Activated naive CD4-positive, alpha-beta T cell treated with Interleukin-2 at 50 U/mL for 16 hours (primary cell): ENCODE measurements at places on chromosomes 12 and 14.

- no peak for DNase-seq
Measured at GRCh38 chr14:96804895-96805294, 7.7 kb downstream of the VRK1 start.

DNA sequence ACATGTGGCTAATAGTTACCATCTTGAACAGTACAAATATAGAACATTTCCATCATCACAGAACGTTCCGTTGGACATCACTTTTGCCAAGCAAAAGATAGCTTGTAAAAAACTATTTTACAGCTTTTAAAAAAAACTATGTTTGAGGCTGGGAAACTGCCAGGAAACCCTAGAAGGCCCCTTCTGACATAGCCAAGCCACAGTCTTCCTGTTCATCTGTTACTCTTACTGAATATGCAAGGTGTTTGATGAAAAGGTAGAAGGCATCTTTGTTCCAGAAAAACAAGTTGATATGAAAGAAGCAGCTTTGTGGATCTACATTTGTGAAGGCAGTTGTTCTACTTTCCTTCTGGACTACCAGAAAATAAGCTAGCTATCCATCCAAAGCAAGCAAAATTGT lies 23.6 kb upstream of the WNK1 start:
- DNase-seq: no peak

- DNase-seq: no peak
Measured at GRCh38 chr12:131829791-131830334, 1.7 kb downstream of the MMP17 start.

GRCh38 chr12:4717806-4718205 lies 2.4 kb upstream of the GALNT8 start:
- no peak for DNase-seq

- no peak for DNase-seq
Measured at GRCh38 chr14:55127460-55127951, 1.5 kb upstream of the LGALS3 start.

DNA sequence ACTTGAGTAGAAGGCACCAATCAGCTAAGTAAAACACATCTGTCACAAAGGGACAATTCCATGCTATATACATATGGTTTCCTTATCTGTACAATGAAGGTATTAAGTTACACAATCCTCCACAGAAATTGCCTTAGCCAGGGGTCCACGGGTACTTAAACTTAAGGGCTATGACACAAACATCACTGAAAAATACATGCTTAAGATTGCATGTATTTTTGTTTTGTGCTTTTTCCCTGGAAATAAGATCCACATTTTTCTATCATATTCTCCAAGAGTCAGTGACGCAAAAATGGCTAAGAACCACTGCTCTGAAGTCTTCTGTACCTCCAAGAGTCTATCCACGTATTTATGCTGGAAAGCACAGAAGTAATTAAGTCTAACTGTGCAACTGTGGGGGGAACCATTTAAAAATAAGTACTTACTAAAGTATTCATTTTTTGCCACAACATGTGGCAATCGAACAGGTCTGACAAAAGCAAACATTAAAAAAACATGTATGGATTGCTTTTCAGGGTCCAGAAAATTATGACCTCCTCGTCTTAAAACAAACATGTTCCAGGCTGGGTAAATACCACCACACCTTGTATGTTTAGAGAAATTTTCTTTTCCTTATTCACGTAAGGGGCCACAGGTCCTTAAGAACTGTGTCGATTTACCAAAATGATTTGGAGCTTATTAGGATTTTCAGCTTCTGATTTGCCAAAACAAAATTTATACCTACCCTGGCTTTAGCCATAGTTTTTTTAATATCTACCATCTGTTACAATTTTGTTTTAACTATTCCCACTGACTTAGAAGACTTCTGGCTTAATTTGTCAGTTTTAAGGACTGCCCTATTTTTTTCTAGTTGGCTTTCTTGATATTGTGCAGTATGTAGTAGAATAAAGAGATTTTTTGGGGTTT lies 2.8 kb downstream of the SLC38A2 start:
- no peak for DNase-seq

DNA sequence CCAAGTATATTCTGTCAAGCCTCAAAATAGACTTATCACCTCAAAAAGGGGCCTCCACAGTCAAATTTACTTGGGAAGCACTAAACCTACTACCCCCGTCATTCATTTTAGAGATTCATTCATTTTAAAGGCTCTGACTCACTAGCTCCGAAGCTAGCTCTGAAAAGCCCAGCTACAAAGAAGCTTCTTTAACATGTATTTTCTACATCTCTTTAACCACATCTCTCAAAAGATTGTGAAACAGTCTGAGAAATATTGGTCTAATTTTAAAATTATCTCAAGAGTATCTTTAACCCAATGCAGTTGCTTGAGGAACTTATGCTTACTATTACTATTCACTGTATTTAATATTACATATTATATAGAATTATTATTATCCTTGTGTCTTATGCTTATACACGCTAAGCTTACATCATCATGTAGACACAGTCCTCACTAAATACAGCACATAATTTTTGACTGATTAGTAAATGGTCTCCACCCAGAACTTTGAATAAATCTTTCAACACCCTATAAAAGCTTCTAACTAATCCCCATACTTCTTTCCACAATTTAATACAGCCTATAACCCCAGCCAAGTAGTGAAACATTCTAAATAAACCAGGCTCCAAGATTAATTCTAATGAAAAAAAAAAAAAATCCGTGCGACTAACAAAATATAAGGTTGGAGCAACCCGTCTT lies 7.8 kb downstream of the NT5DC3 start:
- no peak for DNase-seq

DNA sequence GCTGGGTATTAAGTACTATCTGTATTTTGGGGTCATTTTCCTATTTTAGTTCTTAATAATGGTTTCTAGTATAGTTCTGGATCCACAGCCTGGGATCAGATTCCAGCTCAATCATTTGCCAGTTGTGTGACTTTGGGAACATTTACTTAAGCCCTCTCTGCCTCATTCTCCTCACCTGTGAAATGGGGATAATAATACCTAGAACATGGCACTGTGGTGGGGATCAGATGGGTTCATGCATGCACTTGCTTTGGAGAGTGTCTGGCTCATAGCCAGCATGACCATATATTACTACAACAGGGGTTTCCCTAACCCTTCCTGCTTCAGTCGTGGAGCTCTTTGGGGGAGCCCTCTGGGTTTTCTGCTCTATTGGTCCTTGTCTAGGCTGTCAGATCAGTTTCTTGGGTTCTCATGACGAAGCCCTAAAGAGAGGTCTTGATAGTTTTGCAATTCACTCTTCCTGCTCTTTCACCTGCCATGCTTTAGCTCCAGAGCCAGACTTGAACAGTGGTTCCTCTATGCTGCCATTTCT lies 34.1 kb upstream of the SMOC1 start:
- no peak for DNase-seq

DNA sequence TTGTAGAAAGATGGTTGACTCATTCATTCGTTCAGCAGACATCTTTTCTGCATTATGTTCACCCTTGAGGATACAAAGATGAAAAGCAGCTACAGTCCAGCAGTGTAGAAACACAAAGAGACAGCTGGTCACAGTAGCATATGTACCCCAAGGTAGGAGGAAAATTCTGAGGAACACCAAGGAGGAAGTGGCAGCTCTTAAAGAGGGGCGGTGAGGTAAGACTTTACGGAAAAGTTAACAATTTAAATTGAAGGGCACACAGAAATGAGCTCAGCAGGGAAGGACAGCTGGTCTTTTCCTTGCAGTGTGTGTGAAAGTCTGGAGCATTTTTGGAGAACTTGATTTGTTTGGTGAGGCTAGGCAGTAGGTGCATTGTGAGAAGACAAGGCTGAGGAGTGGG lies 3.5 kb downstream of the SLC35E3 start:
- no peak for DNase-seq

DNA sequence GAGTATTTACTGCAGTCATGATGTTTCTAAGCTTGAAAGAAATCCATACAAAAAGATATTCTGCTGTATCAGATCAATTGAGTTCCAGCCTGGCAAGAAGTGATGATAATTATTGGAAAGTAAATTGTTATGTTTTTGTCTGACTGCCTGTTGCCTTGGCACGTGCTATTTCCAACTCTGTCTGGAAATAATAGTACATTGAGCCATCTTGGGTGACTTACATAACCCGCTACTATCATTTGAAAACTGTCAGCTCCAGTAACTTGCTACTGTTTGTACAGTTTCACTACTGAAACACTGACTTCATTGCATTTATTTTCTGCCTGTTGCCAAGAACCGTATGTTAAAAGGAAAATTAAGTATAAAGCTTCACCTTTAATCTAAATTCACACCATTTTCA lies 318.6 kb downstream of the ITPR2 start:
- DNase-seq: no peak

GRCh38 chr14:104784846-104785707 lies 10.5 kb downstream of the AKT1 start:
- no peak for DNase-seq

GRCh38 chr12:31682136-31682962 lies 22.9 kb downstream of the ETFBKMT start:
- peak; percentile 69 for DNase-seq

GRCh38 chr12:6768990-6769389 lies 2.8 kb downstream of the PTMS start:
- no peak for DNase-seq

- DNase-seq: no peak
Measured at GRCh38 chr12:125221602-125222001, 156.4 kb downstream of the AACS start.

DNA sequence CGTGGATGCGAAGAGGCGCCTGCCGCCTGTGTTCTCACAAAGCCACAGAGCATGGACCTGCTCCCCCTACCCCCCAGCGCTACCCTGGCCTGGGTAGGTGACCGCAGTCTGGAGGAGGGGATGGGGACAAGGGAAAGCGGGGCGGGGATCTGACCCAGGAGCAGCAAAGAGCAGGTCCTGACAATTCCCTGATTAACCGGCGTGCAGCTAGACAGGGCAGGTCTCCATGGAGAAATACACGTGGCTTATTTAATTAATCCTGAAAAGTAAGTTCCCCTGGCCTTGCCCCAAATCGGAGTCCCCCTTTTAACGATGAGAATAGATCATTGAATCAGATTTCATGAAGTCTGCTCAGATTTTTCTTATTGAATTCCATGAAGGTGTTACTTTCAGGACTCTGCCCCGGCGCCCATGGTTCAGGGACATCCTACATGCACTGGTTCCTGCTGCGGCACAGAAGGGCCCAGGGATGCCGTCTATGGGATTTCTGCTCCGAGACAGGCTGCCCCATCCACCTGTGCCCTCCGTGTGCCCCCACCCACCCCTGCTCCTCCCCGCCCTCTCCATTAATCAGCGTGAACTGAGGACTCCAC lies 251.0 kb upstream of the SFSWAP start:
- no peak for DNase-seq

GRCh38 chr12:133227281-133227852 lies 8.3 kb downstream of the ANHX start:
- DNase-seq: no peak

GRCh38 chr14:104547998-104548700 lies 31.4 kb upstream of the C14orf180 start:
- no peak for DNase-seq

DNA sequence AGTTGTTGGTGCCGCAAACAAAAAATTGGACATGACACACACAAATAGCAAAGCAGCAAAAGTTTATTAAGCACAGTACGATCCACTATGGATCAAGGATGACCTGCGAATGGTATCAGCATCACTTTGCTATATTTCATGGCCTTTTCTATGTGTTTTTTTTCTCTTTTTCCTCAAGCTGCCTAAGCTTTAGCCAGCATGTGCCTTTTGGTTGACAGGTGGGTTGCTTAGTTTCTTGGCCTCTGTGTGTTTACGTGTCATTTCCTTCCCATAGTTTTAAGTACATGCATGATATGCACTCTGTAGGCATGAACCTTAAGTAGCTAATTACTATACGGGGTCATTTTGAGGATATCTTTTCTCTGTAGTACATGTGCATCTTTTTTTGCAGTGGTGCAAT lies 9.8 kb downstream of the CD4 start:
- DNase-seq: no peak

DNA sequence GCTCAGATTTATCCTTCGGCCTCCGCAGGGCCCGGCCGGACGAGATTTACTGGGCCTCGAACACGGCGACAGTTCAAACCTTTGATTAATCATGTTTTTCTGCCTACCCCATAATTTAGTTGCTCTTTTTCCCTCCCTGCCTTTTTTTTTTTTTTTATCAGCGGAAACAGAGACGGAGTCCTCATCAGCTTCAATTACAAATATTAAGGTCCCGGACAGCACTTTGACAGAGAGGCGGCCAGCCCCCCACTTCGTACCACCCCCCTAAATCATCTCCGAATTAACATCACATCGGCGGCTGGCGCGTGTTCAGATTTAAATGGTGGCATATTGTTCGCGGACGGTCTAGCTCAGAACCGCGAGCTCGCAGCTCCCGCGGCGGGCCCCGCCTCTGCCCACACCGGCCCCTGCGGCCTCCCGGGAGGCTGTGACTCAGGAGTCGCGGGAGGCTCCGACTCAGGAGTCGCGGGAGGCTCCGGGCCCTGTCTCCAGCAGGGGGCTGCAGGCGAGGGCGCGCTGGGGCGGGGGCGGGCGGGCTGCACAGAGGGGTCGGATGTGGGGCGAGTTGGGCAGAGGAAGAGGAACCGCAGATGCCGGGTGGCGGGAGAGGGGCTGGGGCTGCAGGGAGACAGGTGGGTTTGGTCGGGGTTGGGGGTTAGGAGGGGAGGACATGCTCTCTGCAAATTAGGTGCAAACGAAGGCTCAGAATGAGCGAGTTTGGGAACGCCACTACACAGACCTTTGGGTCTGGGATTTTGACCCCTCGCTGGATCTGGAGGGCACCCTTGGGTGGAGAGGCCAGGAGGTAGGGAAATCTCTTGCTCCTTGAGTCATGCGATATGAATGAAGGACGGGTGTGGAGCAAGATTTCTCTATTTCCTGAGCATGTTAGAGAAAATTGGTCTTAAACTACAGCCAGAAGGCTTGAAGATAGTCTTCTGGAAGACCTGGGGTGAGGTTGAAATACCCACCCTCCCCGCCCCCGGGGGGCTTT lies 19.6 kb upstream of the ATP5MC2 start:
- DNase-seq: peak; percentile 49

DNA sequence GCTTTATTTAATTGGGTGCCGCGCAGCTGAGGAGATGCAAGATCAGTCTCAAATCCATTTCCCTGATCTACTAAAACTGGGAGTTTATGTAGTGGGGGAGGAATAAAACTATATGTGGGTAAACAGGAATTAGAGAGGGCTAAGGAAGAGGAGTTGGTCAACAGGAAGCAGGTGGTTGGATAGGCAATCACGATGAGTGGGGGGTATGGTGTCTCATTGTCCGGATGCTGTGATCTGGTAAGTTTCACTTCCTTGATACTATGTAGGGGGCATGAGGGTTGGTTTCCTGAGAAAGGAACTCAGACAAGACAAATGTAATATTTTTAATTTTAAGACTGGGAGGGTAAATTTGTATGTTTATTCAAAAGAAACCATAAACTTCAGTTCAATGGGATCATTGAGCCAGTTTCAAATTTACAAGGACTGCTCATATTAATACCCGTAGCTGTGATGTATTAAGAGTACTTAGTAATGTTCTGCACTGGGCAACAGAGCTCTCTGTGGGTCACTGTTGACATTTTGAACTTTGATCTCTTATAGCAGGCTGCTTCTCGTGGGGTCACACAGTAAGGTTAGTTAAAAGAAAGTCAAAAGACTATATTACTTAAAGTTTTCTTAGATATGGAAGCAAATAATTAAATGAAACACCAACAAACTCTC lies 786.2 kb upstream of the FBXO33 start:
- DNase-seq: no peak
